Chondrocyte (in vitro differentiated cells): ENCODE measurements at places on chromosomes 11 and 22. TPM values are rescaled to one million over a fixed set of nuclear protein-coding genes. Genes with fewer than 3 reads are reported as not detected.

SYT8 gene
- total RNA-seq: 7.1 to 20.4 TPM (median 7.3 TPM) in 3 replicates

PSMC3 gene
- 100 to 139 TPM (median 108 TPM) in 3 replicates for total RNA-seq

UCP3 gene
- 0.47 to 1.6 TPM (median 1.3 TPM) in 3 replicates for total RNA-seq

GAB4 gene
- not detected in 3 replicates for total RNA-seq

PRR5L gene
- total RNA-seq: 47.8 to 72.4 TPM (median 50.7 TPM) in 3 replicates

FAM180B gene
- total RNA-seq: not detected in 3 replicates

RAPSN gene
- total RNA-seq: 0.33 to 0.35 TPM (median 0.34 TPM) in 3 replicates

DDTL gene
- total RNA-seq: not detected in 3 replicates

SSH3 gene
- 19.8 to 30.0 TPM (median 28.4 TPM) in 3 replicates for total RNA-seq

LARGE1 gene
- 21.3 to 24.8 TPM (median 22.6 TPM) in 3 replicates for total RNA-seq

ARHGAP1 gene
- 109 to 163 TPM (median 155 TPM) in 3 replicates for total RNA-seq

SLC5A4 gene
- not detected in 3 replicates for total RNA-seq

CASP5 gene
- total RNA-seq: not detected in 3 replicates

APOA4 gene
- not detected in 3 replicates for total RNA-seq

OSBP2 gene
- 1.9 to 3.6 TPM (median 2.4 TPM) in 3 replicates for total RNA-seq
